GM13976 (cell line): ENCODE measurements at places on chromosomes 2 and 18.

DNA sequence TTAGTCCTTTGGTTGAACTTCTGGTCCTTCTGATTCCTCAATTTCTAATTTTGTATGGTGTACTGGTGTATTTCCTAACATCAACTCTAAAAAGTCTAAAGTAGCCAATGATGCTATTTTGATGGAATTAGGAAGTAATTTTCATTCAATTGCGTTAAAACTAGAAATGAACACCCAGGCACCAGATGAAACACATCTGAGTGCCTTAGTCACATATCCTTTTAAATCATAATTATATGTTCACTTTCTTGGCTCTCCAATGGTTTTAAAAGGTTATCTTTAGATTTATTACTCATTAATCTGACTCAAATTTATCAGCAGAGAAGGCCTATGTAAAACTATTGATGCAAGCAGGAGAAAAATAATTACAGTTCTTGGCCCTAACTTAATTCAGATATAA is 119.7 kb downstream of the GAREM1 start:
- no peak for DNase-seq

DNA sequence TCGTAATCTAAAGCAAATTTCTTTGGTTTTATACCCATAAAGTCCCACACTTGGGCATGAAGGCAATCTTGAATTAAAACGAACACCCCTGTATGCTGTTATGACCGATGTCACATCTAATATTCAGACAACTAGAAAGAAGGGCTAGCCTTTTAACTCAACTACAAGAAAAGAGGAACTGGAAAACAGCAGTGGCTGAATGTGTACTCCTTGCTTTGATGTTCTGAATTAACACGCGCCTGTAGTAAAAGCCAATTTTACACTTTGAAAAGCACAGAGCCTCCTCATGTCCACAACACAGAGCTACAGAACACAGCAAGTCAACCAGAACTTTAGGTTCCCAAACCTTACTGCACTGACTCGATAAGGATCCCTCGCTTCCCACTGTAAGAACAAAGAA is 147.6 kb downstream of the HDAC4 start:
- DNase-seq, result peak; percentile 83

DNA sequence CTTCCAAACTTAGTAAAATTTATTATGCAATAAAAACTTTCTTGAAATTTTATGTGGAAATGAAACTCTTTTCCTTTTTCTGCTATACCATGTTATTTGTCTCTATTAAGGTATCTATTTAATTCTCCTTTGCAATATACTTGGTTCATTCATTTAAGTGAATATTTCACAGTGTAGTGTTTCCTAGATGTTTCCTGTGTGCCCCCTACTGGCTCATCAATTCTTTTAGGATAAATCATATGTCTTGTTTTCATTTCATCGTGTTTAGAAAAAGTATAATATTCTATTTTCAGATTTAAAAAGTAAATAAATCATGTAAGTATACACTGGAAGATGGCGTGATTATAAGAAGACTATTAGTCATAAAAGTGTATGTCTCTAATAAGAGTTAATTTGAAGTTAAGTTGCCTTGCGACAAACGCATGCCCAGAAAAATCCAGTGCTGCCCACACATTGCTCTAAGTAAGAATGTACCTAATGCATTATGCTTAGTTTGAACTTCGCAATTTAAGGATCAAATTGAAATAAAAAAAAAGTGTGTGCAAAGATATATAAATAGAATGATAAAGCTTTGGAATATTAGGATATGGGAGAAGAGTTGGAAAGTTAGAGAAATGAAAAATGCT is 525.4 kb downstream of the KCNJ3 start:
- peak; percentile 16 for DNase-seq

GRCh38 chr2:63888490-63889402 is 47.0 kb downstream of the UGP2 start:
- peak; percentile 41 for DNase-seq

- DNase-seq, result no peak
These were observed 74.9 kb upstream of the APCDD1 start for GRCh38 chr18:10379522-10379921.

- no peak for DNase-seq
These were observed 47.8 kb upstream of the FZD7 start for GRCh38 chr2:201985728-201986462.
